ENCODE measurements at places on chromosomes 5 and 9.

- DNase-seq: no peak
These were observed 112.1 kb downstream of the IRX2 start for GRCh38 chr5:2639425-2639824.

GRCh38 chr9:95511616-95511931, 5.2 kb downstream of the PTCH1 start:
- no peak for DNase-seq

DNA sequence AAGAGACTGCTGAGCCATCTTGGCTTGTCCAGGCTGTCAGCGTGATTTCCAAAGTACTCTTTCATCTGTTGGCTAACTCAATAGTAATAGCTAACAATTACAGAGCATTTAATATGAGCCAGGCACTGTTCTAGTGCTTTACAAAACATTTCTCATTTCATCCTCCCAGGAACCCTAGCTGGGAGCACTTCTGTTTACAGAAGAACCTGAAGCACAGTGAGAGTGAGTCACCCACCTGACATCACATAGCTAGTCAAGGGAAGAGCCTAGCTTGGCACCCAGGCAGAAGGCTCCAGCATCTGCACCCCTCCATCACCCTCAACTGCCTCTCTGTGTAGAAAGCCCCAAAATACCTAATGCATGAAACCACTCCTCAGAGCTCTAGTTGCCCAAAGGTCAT, 57.5 kb upstream of the IQGAP2 start:
- no peak for DNase-seq

- no peak for DNase-seq
These were observed 344.1 kb downstream of the SEMA5A start for GRCh38 chr5:9201761-9202160.

- no peak for DNase-seq
These were observed 88.6 kb downstream of the SMIM23 start for GRCh38 chr5:171874234-171874633.

GRCh38 chr5:66881480-66882161, 285.4 kb downstream of the MAST4 start:
- no peak for DNase-seq

- no peak for DNase-seq
These were observed 30.4 kb downstream of the RASGRF2 start for GRCh38 chr5:80990527-80990926.
